Adrenal gland (tissue), 19 donors: ENCODE measurements at places on chromosomes 4 and X.
A peak's percentile ranks its signal among the peaks of the same experiment; 100 is the strongest.

- DNase-seq: no peak
These were observed 142.7 kb downstream of the RPA4 start for GRCh38 chrX:97026406-97026805.

- DNase-seq: no peak
These were observed at the start of gene PRKG2 for GRCh38 chr4:81214881-81215868. PRKG2 (minus strand) TSS chr4:81215222; CDS start chr4:81205047, 10,175 bp downstream.

DNA sequence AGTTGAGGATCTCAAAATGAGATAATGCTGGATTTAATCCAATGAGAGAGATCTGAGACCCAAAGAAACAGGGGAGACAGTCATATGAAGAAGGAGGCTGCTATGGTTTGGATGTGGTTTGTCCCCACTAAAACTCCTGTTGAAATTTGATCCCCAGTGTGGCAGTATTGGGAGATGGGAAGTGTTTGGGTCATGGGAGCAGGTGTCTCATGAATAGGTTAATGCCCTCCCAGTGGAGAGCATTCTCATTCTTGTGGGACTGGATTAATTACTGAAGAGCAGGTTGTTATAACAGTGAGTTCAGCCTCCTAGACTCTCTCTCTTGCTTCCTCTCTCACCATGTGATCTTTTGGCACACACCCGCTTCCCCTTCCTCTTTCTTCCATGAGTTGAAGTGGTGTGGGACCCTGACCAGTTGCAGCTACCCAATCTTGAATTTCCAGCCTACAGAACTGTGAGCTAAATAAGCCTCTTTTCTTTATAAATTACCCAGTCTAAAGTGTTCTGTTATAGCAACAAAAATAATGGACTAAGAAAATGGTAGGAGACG lies 70.3 kb downstream of the PPEF2 start:
- DNase-seq: no peak

DNA sequence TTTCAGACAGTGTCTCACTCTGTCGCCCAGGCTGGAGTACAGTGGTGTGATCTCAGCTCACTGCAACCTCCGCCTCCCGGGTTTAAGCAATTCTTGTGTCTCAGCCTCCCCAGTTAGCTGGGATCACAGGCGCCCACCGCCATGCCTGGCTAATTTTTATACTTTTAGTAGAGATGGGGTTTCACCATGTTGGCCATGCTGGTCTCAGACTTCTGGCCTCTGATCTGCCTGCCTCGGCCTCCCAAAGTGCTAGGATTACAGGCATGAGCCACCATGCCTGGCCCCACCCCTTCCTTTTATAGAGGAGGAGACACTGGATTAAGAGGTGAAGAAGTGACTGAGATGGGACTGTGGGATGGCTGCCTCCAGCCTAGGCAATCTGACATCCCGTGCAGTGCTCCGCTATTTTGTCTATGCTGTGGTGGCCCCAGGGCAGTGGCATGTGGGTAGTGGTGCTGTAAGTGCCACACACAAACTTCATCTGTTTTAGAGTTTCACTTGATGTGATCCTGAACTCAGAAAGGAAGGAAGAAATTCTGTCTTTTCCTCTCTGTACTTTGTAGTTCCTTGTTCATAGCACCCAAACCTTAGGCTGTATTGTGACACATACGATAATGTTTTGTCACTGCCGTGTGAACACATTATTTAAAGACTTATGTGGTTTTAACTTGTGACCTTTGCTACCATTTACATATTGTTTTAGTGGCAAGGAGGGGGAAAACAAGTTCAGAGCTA lies 48.9 kb downstream of the FNIP2 start:
- no peak for DNase-seq

GRCh38 chr4:107304699-107305286 lies 268.7 kb upstream of the DKK2 start:
- DNase-seq: no peak

DNA sequence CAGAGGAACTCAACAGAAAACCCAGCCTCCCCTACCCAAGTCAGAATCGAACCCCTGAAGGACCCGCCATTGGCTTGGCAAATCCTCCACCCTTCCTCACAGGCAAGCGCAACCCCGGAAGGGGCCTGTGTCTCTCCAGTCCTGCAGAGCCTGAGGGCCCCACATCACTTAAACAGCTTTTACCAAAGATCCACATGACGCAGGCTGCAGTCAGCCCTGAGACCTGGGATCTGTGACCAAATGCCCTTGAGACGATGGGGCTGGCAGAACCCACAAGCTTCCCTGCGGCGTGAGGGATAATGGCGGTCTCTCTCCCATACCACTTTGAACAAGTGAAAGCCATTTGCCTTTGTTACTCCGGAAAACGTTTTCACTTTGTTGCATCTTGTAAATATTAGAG lies 54.9 kb downstream of the ACOX3 start:
- DNase-seq: peak; percentile 63

DNA sequence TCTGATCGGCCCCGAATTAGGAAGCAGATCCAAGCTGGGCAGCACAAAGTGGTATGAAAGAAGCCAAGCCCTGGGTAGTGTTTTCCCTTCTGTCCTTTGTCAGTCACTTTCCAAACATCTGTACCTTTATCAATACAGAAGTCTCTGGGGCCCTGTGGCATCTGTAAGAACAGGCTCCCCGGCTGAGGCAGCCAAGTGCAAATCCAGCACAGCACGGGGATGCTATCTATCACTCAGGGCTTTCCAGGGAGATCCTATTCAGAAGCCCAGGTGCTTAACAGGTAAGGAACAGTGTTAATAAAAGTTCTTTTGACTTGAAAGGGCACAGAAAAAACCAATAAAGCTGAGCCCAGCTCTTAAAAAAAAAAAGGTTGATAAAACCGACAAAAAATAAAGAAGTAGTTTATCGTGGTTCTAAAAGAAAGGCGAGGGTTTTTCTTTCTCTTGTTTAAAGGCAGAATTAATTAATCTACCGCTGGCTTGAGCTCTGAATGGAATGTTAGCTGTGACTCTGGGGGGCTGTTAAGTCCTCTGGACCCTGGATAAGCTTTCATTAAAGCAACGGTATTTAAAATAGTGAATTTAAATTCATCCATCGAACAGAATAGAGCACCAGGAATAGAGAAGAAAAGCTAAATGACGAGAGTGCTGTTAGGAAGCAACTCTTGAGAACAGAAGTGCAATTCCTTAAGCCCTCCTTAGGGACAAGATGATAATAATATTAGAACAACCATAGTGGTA lies 119.1 kb upstream of the GATB start:
- DNase-seq: no peak

GRCh38 chr4:79687006-79687405 lies 279.0 kb upstream of the GK2 start:
- DNase-seq: no peak

- DNase-seq: no peak
These were observed 182.9 kb downstream of the ZIC3 start for GRCh38 chrX:137748827-137749226.

DNA sequence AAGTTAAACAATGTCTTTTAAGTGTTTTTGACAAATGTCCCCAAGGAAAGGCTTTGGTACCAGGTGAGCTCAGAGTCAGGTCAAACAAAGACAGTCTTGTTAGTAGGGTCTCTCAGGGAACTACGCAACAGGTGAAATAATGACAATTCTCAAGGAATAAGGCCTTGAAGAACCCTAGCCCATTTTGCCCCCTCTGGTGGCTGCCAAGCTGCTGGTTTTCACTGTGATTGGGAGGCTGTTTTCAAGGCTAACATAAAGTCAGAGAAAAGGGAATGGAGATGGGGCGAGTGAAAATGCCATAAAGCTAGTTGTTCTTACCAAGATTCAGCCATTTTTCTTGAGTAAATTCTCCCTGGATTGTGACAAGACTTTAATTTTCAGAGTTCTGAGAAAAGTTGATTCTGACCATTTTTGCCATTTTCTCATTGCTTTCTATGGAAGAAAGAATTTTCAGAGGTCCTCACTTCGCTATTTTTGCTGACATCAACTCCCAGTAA lies 58.7 kb downstream of the RWDD4 start:
- DNase-seq: peak; percentile 24

- DNase-seq: no peak
These were observed 53.6 kb upstream of the HPSE start for GRCh38 chr4:83388313-83388676.

- no peak for DNase-seq
These were observed 72.0 kb upstream of the INTU start for GRCh38 chr4:127560755-127561154.

DNA sequence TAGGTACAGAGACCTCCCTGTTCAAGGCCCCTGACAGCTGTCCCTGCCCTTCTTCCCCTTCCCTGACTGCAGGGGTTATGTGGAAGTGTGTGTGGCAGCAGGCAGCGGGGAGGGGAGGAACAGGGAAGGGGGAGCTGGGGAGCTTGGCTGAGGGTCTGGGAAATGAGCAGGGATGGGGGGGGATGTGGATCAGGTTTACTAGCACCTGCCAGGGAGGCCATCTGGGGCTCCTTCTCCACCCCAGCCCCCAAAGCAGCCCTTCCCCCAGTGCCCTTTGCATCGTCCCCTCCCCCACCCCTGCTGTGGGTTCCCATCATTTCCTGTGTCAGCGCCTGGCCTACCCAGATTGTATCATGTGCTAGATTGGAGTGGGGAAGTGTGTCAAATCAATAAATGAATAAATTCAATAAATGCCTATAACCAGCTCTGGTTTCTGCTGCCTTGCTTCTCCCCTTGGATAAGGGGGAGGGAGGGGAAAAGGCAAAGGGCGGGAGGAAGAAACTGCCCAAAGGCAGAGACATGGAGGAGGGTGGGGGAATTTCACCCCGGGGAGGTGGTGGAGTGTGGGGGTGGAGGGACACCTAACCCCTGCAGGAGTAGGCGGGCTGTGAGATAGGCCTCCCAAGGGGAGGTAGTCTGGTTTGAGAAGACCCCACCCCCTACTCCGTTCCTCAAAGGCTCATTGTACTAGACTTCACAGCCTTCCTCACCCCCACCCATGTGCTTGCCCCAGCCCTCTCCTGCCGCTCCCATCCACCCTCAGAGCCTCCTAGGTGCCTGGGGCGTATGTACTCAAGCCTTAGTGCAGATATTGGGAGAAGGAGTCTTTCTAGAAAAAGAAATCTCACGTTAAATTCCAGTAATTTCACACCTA lies 3.2 kb downstream of the CXorf65 start:
- DNase-seq: no peak

DNA sequence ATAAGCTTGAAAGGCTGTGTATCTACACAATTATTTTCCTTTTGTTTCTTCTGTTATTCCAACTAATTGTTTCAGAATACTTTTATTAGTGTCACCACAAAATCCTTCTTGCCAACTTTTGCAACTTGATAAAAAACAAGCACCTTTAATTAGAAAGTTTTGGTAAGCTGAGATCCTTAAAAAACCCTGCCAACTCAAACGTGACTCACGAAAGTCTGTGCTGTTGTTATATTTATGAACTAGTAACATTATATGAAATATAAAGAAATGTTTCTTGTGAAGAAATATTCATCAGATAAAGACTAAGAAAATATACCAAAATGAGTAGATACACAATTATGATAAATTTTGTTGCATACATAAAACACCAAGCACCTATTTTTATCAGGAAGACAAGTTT lies 49.0 kb downstream of the HUWE1 start:
- no peak for DNase-seq

GRCh38 chrX:103607364-103608305 lies at the start of gene TCEAL3:
TCEAL3 (plus strand) TSS chrX:103607963; CDS start chrX:103609065, 1,102 bp downstream.
- peak; percentile 59 for DNase-seq

- peak; percentile 29 for DNase-seq
These were observed 2.9 kb downstream of the PAK3 start for GRCh38 chrX:111098874-111099273.

DNA sequence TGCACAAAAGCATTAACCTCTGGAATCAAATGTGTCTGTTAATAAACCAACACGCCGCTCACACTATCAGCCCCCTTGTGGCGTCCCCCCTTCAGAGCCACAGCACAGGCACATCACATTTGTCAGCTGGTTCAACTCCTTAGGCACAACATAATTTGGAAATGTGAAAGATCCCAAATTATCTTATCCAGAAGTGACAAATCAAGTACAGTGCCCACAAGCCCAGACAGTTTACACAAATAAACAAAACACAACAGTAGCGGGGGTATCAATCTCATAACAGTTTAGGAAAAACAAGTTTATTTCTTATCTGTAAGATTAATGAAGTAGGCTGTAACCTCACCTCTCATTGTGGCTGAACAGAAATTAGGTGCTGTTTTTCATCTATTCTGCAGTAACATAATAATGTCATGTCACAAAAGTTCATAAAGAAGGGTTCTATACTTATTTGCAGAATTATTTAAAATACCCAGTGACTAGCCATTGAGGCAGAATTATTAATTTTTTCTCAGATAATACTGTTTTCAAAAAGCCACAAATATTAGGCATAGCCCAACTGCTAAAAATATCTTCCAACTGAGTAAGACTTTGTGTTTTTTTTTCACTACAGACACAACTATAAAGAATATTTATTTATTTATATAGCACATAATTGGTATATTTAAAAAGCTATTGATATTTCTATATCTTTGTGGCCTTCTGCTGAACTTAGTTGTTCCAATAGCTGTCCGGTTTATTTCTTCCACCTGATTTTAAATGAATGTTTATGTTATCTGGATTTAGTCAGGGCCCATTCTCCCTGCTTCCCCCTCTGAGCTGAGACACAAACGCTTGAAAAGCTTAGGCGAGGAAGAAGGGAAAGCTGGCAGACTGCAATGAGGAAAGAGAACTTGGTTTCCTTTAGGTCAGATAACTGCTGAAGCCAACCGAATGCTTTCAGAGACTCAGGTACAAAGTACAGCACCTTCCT lies 214.7 kb downstream of the QDPR start:
- no peak for DNase-seq

DNA sequence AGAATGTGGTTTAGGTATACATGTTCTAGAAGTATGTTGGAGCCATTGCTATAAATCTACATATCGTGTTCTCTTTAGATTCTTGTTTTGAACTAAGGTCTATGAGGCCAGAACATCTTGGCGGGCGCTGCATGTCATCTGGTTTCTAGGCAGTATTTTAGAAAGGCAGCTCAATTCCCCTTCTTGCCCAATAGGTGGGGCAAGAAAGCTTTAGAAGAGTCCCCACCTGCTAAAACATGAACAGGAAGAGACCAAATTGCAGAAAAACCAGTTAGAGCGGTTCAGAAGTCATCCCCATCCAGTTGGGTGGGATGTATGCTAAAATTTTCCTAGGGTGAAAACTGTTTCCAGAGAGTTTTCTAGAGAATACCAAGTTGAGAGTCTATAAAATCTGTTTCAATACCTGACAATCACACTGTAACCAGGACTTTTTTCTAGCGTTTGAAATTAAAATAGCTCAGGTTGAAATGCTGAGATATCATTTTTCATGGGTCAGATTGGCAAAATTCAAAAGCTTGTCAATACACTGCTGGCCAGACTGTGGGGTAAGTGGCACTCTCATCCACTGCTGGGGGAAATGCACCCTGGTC lies 17.5 kb upstream of the SH3KBP1 start:
- no peak for DNase-seq

DNA sequence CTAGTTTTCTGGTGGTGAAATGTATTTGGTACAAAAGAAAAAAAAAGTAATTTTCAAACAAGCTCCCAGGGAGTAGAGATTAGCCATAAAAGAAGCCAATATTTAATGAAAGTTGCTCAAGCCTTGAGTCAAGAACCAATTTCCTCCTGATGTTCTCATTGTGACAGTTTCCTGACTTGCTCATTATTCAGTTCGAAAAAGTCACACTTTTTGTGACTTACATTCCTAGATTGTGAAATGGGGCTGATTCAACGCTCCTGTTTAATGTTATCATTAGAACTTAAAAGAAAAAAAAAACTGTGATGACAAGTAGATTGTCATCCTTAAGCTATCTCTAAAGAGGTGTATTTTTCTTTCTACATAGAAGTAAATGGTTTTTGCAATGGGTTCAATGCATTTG lies 122.6 kb upstream of the BMPR1B start:
- no peak for DNase-seq

GRCh38 chrX:41529221-41529620 lies 82.1 kb downstream of the NYX start:
- no peak for DNase-seq

GRCh38 chr4:171334549-171334948 lies 478.7 kb upstream of the GALNTL6 start:
- DNase-seq: no peak

- no peak for DNase-seq
These were observed 66.1 kb downstream of the MAGEA10 start for GRCh38 chrX:152072236-152072635.
